ENCODE measurements at places on chromosomes 2 and 18.

DNA sequence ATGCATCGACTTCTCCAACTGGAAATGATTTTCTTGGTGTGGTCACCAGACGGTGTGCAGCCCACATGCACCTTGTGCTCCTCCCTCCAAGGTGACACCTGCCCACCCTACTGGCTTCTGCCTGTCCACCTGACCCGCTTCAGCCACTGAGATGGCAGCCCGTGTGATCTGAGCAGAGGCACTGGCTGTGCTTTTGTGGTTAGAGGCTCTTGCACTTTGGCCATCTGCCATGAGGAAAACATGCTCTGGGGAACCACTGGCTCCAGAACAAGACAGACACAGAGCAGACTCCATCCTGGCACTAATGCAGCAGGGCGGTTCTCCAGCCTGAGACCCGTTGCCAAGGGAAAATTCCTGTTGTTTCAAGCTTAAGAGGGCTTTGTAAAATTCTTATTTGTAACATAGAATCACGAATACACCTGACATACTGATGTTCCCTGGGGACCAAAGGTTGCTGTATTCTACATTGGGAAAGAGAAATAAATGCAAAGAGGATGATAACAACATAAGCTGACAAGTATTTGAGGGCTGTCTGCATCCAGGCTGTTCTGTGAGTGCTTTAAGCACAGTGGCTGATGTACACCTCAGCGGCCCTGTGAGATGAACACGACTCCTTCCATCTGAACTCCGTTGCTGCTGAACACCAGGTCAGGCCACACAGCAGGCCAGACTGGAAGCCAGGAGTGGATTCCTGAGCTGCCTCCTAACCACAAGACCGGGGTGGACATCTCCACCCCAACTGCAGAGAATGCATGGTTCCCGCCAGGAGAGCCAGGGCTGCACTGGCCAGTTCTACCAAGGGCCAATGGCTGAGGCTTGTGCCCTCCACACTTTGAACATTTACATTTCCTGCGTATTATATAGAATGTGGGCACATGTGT is 820.4 kb downstream of the GALR1 start:
- no peak for DNase-seq

DNA sequence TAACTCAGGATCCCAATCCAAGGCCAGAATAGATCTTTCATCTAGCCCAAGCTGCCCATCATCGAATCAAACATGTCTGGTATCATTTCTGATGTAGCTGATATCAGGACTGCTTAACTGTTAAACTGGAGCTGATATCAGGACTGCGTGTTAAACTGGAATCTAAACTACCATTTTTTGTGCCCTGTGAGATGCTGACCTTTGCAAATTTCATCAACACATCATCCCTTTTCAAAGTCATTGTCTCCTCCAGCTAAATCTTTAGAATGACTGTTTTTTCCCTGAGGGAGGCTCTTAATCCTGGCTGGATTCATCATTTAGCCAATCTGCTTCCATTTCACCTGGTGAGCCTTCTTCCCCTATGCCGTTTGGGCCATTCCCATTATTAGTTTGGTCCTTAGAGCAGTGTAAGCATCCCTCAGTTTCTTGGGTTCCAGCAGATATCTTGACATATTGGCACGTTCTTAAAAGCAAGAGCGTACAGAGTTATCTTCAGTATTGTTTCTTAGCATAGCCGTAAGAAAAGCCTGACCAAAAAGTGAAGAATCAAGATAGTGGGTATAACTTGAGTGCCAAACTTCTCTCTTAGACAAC is 12.3 kb downstream of the RPL31 start:
- no peak for DNase-seq

- peak; percentile 68 for DNase-seq
These were observed 76.2 kb downstream of the MAP3K20 start for GRCh38 chr2:173151671-173152401.

GRCh38 chr2:54350426-54350825 is 94.4 kb upstream of the TSPYL6 start:
- DNase-seq = no peak

DNA sequence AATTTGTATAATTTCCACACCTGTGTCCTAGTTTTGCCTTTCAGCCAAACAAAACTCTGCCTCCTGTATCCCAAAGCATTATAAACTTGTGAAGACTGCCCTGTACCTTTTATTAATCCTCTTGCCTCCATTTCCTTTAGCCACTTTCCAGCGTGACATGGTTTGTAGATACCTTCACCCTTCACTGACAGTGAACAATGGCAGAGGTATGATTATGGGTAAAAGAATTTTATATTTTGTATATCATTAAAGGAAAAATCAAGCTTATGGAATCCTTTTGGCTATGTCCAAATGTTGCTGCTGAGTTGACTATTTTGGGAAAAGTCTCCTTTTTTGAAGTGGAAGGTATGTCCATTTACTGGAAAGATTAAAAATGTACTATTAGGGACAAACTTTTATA is 251.7 kb downstream of the HNMT start:
- no peak for DNase-seq

DNA sequence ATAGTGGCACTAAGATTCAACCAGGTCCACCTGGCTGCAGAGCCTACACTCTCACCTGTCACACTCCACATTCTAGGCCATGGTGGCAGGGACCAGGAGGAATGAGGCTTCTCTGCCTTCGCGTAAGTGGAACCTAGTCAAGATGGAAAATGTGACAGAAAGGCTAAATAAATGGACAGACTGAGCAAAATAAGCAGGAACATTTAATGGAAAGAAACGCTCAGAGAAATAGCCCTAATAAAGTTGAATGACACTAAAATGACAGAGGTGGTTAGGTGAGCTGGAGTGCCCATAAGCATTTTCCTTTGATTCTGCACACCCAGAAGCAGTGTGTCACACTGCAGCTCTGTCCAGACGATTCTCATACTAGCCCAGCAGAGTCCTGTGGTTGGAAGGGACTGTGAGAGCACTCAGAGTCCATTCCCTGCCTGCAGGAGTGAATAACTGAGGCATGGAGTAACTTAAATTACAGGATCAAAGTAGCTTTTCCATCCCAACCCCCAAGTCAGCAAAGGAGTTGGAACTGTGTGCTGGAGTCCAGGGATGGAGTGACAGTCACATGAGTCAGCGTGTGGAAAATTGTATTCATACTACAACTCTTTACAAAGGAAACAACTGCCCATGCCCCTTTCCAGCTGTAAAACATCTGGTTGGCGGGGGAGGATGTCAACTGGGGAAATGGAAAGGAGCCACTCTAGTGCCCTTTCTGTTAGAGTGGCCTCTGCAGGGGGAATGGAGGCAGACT is 105.4 kb upstream of the LGALSL start:
- DNase-seq = peak; percentile 32

DNA sequence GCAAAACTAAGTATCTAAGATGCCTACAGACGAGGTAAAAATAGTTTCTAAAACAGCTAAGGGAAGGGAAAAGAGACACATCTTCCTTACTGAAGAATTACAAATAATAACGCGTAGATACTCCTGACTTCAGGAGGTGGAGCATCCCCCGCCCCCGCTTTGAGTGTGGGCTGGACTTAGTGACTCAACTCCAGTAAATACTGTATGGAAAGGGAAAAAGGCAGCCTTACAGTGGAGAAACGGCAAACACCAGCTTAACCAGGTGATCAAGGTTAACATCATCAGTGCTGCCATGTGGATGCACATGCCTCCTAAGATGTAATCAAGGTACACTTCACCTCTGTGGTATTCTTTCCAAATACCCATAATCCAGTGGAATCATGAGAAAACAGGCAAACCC is 47.9 kb downstream of the HADHB start:
- peak; percentile 33 for DNase-seq

GRCh38 chr2:195649629-195650190 is 7.3 kb upstream of the SLC39A10 start:
- no peak for DNase-seq

DNA sequence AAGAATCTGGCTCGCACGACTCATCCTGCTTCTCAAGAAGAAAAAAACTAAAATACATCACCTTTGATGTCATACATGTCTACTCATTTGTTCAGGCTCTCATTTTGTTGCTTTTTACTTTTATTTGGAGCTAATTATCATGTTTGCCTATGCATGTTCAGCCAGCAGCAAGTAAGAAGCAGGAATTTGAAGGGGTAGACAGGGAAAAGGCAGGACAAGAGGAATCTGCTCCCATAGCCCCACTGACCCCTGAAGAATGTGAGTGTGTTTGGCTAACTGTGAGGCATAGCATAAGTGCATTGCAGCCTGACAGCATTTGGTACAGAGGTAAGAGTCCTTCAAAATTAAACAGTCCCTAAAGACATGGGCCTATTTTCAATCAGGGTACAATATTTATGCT is 72.7 kb downstream of the NYAP2 start:
- peak; percentile 30 for DNase-seq

GRCh38 chr2:30106543-30106942 is 40.3 kb upstream of the YPEL5 start:
- peak; percentile 79 for DNase-seq

DNA sequence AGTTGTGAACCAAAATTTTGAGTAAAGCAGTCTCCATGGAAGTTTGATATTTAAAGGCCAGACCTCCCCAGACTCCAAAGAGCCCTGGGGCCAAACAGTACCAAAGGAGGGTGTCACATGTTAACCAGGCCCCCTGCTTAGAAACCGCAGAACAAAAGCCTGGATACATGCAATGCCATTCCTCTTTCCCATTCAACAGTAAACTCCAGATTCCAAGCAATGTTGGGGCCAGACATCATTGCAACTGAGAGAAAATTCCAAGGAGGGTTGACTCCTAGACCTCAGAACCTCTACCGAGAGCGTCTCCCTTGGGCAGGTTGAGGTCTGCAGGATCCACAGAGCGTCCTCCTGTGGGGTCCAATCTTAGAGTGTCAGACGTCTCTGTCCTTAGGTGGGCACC is 404.4 kb upstream of the SYT4 start:
- no peak for DNase-seq

DNA sequence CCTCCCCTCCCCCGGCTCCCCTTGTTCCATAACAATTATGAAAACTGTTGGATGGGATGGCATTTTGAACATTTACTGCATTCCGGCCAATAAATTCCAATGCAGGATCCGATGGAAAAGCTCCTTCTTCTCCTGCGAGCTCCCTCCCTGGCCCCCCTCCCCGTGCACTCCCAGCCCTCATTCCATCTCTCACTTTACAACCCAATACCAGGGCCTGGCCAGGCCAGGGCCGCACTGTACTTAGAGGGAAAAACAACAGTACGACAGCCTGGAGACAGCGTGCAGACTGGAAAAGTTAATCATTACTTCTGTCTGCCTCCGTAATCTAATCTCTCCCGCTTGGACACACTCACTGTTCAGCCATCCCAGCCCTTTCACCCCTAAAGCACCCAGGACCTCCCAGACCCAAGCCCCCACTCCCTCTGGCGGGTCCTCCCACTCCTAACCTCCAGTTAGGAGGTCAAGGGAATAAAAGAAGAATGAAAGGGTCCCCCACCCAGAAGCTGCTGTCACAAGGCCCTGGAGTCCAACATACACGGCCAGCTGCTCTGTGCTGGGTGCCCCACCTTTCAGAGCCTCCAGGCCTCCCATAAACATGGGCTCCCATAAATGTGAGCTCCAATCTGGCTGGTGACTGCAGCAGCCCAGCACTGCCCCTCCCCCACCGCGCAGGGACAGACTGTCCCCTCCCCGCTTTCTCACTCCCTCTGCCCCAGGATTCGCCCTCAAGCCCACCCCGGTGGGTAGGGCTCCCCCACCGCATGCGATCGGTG is 20.6 kb downstream of the SMAD7 start:
- peak; percentile 89 for DNase-seq

DNA sequence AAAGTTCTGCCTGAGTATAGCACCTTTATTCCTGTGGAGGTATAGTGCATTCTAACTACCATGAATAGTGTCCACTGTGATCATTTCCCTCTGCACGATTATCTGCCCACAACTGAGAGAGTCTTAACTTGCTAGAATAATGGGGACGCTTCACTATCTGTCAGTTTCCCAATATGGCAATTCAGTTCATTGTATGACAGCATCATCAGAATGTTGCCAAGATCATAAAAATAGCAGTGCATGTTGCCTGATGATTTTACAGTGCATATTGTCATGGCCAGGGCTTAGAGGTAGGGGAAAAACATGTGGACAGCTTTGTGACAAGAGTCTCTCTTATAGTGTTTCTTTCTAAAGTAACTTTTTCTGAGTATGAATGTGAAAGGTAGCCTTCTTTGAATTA is 6.1 kb downstream of the RASGRP3 start:
- no peak for DNase-seq

- peak; percentile 45 for DNase-seq
These were observed at the start of gene NPPC for GRCh38 chr2:231926180-231926741. NPPC (minus strand) TSS chr2:231926396; CDS start chr2:231926249, 147 bp downstream.

GRCh38 chr2:209519271-209519670 is 95.4 kb downstream of the MAP2 start:
- DNase-seq = no peak

- no peak for DNase-seq
These were observed 978.1 kb downstream of the TMEM182 start for GRCh38 chr2:103739921-103740320.

GRCh38 chr2:51103205-51103604 is 71.3 kb upstream of the NRXN1 start:
- peak; percentile 51 for DNase-seq

DNA sequence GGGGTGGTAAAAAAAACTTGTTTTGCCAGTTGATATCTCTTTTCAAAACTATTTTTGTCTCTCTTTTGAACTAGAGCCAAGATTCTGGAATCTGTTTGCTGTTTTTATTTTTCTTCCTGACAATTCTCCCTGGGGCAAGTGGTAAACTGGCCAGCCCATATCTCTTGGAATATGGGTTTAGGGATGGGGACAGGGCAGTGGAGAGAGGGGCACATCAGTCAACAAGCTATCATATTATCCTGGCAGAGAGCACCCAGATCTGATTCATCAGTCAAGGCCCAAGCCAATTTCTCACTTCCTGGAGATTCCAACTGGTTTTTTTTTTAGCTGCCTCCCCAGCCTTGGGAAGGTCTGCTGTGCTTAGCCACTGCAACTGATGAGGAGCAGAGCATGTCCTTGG is 52.3 kb downstream of the ARHGAP28 start:
- peak; percentile 45 for DNase-seq

- DNase-seq = no peak
These were observed 777 bp upstream of the RAB17 start for GRCh38 chr2:237591141-237591881.

GRCh38 chr2:212173756-212174510 is 364.7 kb downstream of the ERBB4 start:
- DNase-seq = no peak

- DNase-seq = no peak
These were observed 90.9 kb downstream of the ANKRD44 start for GRCh38 chr2:197219636-197220035.

GRCh38 chr2:86400321-86400720 is 40.9 kb upstream of the KDM3A start:
- DNase-seq = peak; percentile 12

DNA sequence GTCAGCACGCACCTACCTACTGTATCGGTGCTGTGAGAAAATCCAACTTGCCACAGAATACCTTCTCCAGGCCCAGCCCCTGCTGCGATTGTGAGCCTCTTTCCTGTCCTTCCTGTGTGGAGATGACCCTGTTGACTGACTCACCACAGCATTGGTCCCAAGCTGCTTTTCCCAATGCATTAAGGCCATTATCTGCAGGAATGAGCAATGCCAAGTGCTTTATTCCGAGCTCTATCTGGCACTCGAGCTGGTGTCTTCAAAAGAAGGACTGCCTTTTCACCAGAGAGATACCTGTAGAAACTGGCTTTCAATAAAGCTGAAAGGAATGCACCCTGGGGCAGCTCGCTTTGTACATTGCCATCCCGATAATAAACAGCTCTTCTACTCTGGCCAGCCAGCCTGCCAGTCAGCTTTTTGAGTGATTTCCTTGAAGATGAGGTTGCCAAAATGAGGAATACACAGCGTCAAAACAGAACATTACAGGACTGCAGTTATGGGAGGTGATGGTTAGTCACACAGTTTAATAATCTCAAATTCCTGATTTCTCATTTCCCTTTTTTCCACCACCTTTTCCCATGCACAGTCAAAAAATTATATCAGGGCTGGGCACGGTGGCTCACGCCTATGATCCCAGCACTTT is 8.3 kb upstream of the RNF103 start:
- no peak for DNase-seq
